ENCODE measurements at places on chromosomes 5 and 9.

- DNase-seq, result no peak
These were observed 8.3 kb downstream of the ZNF483 start for GRCh38 chr9:111533099-111533790.

DNA sequence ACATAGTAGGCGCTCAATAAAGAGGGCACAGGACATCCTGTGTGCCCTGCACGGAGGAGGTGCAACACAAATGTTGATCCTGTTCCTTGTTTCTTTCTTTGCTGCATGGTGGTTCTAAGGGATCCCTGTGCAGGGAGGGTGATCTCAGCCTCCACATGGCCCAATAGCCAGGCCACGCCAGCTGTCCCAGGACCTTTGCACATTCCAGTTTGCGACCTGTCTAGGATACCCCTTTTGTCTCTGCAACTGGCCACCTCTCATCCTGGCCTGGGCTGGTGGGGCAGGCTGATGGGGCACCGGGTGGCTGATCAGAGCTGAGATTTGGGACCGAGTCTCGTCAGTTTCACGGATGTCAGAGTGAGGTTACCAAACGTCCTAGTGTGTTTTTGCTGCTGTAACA, 79.5 kb downstream of the CFAP77 start:
- no peak for DNase-seq

DNA sequence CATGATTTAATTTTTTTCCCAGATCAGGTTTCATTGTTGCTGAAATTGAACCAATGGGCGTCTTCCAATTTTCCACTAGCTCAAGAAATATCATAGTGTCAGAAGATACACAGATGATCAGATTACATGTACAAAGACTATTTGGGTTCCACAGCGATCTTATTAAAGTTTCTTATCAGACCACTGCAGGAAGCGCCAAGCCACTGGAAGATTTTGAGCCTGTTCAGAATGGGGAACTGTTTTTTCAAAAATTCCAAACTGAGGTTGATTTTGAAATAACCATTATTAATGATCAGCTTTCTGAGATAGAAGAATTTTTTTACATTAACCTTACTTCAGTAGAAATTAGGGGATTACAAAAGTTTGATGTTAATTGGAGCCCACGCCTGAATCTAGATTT, 251.6 kb downstream of the ADGRV1 start:
- DNase-seq, result no peak

DNA sequence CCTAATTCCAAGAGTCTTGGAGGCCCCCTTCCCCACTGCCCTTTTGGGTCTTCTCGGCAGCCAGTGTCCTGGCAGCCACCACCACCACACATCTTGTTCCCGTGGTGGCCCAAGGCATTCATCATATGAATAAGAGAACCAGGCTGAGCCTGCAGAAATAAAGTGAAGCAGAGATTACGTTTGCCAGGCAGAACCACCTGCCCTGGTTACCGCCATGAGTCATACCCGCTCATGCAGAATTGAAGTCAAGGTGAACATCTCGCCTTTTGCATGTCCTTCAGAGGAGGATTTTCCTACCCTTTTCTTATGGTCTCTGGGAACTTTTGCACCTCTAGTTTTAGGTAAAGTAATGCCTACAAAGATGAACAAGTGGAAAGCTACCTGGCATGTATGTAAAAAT, 119.5 kb upstream of the LMX1B start:
- no peak for DNase-seq

DNA sequence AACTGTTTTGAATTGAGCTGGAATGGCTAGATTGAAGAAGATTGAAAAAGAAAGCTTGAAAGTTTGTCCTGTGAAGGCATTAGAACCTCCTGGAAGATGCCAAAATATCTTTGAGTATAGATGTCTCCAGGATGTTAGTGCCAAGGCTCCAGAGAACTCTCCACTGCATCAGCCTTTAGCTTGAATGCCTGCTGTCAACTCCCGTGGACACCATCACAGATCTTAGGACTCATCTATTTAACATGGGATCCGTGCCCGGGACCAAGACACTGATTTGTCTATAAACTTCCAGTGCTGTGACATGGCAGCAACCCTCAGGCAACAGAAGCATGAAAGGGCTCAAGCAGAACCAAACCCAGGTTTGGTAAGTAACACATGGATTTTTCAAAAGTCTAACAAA, 670.9 kb upstream of the ST8SIA4 start:
- no peak for DNase-seq

DNA sequence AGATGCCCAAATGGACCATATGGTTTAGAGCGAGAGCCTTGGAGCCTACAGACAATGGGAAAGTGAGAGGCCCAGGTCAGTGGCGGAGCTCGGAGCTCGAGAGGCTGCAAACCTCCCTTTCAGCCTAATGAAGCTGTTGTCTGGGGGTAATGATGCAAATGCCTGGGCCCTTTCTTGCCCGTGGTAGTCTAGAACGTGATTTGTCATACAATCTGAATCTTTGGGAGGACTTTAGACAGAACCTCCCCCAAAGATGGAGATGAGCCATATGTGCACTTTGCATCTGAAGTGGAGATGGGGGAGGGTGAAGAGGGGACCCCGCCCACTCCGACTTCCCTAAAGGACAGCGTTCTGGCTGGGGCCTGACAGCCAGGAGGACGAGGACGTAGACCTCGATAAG, 10.3 kb upstream of the NEUROG1 start:
- DNase-seq, result no peak

- no peak for DNase-seq
These were observed 53.2 kb downstream of the IQGAP2 start for GRCh38 chr5:76456258-76456657.

Data from CD4-positive, alpha-beta T cell (primary cell).